Endothelial cell (in vitro differentiated cells): ENCODE measurements at places on chromosomes 4 and X.
A peak's percentile ranks its signal among the peaks of the same experiment; 100 is the strongest.

DNA sequence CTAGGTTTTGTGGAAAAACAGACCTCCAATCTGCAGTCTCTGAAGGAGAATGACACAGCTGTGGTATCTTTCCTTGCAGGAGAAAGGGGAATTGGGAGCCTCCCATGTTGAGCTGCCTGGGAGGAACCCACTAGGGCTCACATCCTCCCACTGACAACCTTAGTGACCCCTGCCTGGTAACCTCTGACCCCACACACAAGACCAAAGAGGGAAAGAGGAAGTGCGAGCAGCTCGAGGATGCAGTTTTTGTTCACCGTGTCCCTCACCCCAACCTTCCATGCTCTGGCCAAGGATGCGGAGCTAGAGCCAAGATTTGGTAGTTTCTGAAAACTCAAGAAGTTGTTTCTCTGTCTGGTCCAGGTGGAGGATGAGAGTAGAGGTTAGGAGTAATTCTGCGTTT lies 5.4 kb upstream of the ZXDA start:
- no peak overlapping the region for H3K27ac ChIP-seq
- DNase-seq: no peak
- H3K4me3 ChIP-seq: no peak overlapping the region
- peaks cover 7% of the 10 kb centered on the region for H3K4me1 ChIP-seq
- no peaks in the 10 kb centered on the region for H3K36me3 ChIP-seq

DNA sequence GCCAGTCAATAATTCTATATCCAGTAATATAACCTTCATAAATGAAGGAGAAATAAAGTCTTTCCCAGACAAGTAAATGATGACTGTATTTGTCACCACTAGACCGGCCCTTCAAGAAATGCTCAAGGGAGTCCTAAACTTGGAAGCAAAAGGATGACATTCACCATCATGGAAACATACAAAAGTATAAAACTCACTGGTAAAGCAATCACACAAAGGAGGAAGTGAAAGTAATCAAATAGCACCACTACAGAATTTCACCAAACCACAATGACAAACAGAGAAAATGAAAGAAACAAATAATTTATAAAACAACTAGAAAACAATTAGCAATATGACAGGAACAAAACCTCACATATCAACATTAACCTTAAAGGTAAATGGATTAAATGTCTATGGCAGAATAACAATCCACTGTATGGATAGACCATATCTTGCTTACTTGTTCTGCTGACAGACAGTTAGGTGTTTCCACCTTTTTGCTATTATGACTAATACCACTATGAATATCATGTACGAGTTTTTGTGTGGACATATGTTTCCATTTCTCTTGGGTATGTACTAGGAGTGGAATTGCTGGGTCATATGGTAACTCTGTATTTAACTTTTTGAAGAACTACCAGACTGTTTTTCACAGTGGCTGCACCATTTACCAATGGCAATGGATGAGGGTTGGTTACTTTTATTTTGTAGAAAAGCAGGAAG lies 44.9 kb downstream of the NAT8L start:
- no peak overlapping the region for H3K27ac ChIP-seq
- H3K4me1 ChIP-seq: no peaks in the 10 kb centered on the region
- no peak for DNase-seq
- H3K27me3 ChIP-seq: peaks cover 6% of the 10 kb centered on the region
- peaks cover 7% of the 10 kb centered on the region for H3K36me3 ChIP-seq
- H3K4me3 ChIP-seq: no peak overlapping the region

DNA sequence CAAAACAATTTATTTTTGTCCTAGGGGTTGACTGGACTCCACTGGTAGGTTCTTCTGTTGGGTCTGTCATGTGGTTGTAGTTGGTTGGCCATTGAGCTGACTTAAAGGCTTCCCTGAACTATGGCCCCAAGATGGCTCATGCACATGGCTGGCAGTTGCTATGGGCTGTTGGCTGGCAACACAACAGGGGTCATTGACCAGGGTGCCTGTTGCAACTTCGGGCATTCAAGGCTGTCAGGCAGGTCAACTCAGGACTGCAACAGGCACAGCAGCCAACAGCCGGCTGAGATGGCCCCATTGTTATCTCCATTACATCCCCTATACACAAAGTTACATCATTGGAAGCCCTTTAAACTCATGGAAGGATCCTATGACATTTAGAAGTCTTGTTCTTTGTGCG lies 109.7 kb upstream of the CPEB2 start:
- DNase-seq: no peak
- no peaks in the 10 kb centered on the region for H3K36me3 ChIP-seq
- H3K4me1 ChIP-seq: no peaks in the 10 kb centered on the region
- no peak overlapping the region for H3K4me3 ChIP-seq
- H3K27ac ChIP-seq: no peak overlapping the region
- H3K27me3 ChIP-seq: peaks cover 2% of the 10 kb centered on the region

DNA sequence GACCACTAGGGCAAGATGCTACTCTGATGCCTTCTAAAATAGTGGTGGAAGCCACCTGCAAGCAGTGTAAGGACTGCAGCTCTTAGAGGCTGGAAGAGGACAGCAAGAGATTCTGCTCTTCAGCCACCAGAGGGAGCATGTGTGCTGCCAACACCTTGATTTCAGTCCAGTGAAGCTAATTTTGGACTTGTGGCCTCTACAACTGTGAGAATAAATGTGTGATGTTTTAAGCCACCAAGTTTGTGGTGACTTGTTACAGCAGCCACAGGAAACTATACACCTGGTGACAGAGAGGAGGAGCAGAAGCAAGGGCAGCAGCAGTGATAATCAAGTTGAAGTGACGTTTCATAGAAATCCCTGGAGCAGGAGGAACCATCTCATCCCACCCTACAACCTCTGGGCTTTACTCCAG lies 55.9 kb downstream of the FGFBP1 start:
- H3K27me3 ChIP-seq: no peaks in the 10 kb centered on the region
- no peak overlapping the region for H3K27ac ChIP-seq
- no peaks in the 10 kb centered on the region for H3K4me1 ChIP-seq
- no peaks in the 10 kb centered on the region for H3K36me3 ChIP-seq

GRCh38 chr4:40016007-40016406 lies 38.3 kb upstream of the PDS5A start:
- no peak overlapping the region for H3K4me3 ChIP-seq
- H3K27me3 ChIP-seq: no peaks in the 10 kb centered on the region
- no peak overlapping the region for H3K27ac ChIP-seq
- H3K36me3 ChIP-seq: no peaks in the 10 kb centered on the region
- H3K4me1 ChIP-seq: no peaks in the 10 kb centered on the region

- H3K4me3 ChIP-seq: no peak overlapping the region
- H3K27me3 ChIP-seq: peaks cover 3% of the 10 kb centered on the region
- no peaks in the 10 kb centered on the region for H3K4me1 ChIP-seq
- no peaks in the 10 kb centered on the region for H3K36me3 ChIP-seq
Observed at GRCh38 chrX:109776432-109776831, 43.4 kb upstream of the ACSL4 start.

DNA sequence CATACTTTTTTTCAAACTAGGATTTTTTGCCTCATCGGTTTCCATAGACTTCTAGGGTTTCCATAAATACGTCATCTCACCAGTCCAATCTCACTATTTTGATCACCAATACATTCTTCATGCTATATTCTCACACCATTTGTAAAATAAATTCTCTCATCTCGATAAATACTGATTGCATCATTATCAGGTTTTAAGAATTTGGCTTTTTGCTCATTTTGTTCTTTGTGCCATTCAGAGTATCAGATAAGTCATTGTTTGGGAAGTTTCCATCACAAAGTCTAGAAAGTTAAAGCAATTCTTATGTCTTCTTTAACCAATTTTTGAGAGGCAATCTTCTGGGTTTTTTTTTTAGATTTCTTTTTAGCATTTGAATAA lies 81.1 kb downstream of the ALPK1 start:
- peaks cover 4% of the 10 kb centered on the region for H3K27me3 ChIP-seq
- H3K27ac ChIP-seq: no peak overlapping the region
- H3K4me3 ChIP-seq: no peak overlapping the region
- no peak for DNase-seq
- no peaks in the 10 kb centered on the region for H3K36me3 ChIP-seq
- H3K4me1 ChIP-seq: peaks cover 2% of the 10 kb centered on the region

- peak; percentile 42 for DNase-seq
- H3K4me3 ChIP-seq: peak overlapping the region; percentile 79
- peaks cover 15% of the 10 kb centered on the region for H3K36me3 ChIP-seq
- H3K27ac ChIP-seq: peak overlapping the region; percentile 98
- peaks cover 1% of the 10 kb centered on the region for H3K27me3 ChIP-seq
- H3K4me1 ChIP-seq: peaks cover 57% of the 10 kb centered on the region
Observed at GRCh38 chr4:48594180-48594579, 104.1 kb downstream of the ZAR1 start.

- no peak overlapping the region for H3K4me3 ChIP-seq
- H3K36me3 ChIP-seq: no peaks in the 10 kb centered on the region
- DNase-seq: no peak
Observed at GRCh38 chr4:22062676-22063075, 114.1 kb upstream of the KCNIP4 start.

- H3K27me3 ChIP-seq: no peaks in the 10 kb centered on the region
- H3K36me3 ChIP-seq: no peaks in the 10 kb centered on the region
- no peak for DNase-seq
- no peak overlapping the region for H3K27ac ChIP-seq
- no peaks in the 10 kb centered on the region for H3K4me1 ChIP-seq
- H3K4me3 ChIP-seq: no peak overlapping the region
Observed at GRCh38 chrX:123330229-123330942, 146.3 kb downstream of the GRIA3 start.

GRCh38 chr4:136992032-136992431 lies 540.3 kb downstream of the PCDH18 start:
- no peak overlapping the region for H3K27ac ChIP-seq
- no peaks in the 10 kb centered on the region for H3K4me1 ChIP-seq
- no peak overlapping the region for H3K4me3 ChIP-seq
- H3K36me3 ChIP-seq: no peaks in the 10 kb centered on the region
- H3K27me3 ChIP-seq: peaks cover 1% of the 10 kb centered on the region

- no peak overlapping the region for H3K4me3 ChIP-seq
- peaks cover 5% of the 10 kb centered on the region for H3K27me3 ChIP-seq
- no peak overlapping the region for H3K27ac ChIP-seq
- H3K36me3 ChIP-seq: peaks cover 15% of the 10 kb centered on the region
Observed at GRCh38 chrX:56802428-56802827, 73.4 kb downstream of the NBDY start.

- no peak overlapping the region for H3K4me3 ChIP-seq
- no peaks in the 10 kb centered on the region for H3K27me3 ChIP-seq
- H3K4me1 ChIP-seq: peaks cover 6% of the 10 kb centered on the region
- H3K36me3 ChIP-seq: no peaks in the 10 kb centered on the region
- no peak overlapping the region for H3K27ac ChIP-seq
Observed at GRCh38 chr4:39097290-39097689, 35.3 kb downstream of the KLHL5 start.

DNA sequence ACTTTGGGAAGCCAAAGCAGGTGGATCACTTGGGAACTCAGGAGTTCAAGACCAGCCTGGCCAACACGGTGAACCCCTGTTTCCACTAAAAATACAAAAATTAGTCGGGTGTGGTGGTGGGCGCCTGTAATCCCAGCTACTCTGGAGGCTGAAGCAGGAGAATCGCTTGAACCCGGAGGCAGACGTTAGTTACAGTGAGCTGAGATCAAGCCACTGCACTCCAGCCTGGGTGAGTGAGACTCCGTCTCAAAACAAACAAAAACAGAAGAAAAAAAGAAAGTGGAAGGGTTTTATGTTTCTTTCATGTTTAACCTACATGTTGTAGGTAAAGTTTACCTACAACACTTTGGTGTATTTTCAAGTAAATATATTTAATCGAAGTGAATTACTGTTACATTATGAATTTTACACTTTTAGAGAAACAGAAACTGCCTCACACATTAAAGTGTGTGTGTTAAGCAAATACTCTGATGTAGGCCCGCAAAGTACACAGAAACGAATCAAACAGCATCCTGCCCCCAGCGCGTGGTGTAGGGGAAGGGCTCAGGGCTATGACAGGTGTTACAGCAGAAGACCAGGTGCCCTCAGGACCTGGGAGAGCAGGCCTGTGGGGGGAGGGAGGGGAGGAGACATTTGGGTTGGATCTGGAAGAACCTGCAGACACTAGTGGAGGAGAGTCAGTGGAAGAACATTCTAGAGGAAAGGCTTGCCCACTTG lies 39.0 kb downstream of the PTTG2 start:
- no peak overlapping the region for H3K27ac ChIP-seq
- no peak for DNase-seq
- H3K4me1 ChIP-seq: peaks cover 6% of the 10 kb centered on the region

- H3K27ac ChIP-seq: no peak overlapping the region
- no peaks in the 10 kb centered on the region for H3K4me1 ChIP-seq
- H3K4me3 ChIP-seq: no peak overlapping the region
- no peak for DNase-seq
- H3K27me3 ChIP-seq: no peaks in the 10 kb centered on the region
Observed at GRCh38 chrX:112874175-112874574, 33.5 kb upstream of the AMOT start.

GRCh38 chrX:70613295-70613694 lies 168.7 kb downstream of the DLG3 start:
- H3K4me3 ChIP-seq: no peak overlapping the region
- H3K36me3 ChIP-seq: no peaks in the 10 kb centered on the region
- DNase-seq: no peak
- H3K4me1 ChIP-seq: no peaks in the 10 kb centered on the region
- H3K27me3 ChIP-seq: peaks cover 2% of the 10 kb centered on the region

- no peak for DNase-seq
- no peak overlapping the region for H3K4me3 ChIP-seq
Observed at GRCh38 chr4:77376788-77377460, 219.9 kb downstream of the CCNG2 start.

DNA sequence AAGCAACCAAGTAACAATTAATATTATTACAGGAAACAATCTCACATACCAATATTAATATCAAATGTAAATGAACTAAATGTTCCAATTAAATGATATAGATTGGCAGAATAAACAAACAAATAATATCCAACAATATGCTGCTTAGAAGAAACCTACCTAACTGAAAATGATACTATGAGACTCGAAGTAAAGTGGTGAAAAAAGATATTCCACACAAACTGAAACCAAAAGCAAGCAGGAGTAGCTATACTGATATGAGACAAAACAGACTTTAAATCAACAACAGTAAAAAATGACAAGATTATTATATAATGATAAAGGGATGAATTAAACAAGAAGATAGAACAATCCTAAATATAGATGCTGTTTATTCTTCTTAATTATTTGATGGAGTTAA lies 140.1 kb downstream of the SPANXN4 start:
- no peak overlapping the region for H3K4me3 ChIP-seq
- no peaks in the 10 kb centered on the region for H3K36me3 ChIP-seq
- DNase-seq: no peak
- no peak overlapping the region for H3K27ac ChIP-seq
- no peaks in the 10 kb centered on the region for H3K4me1 ChIP-seq

GRCh38 chrX:56783450-56783831 lies 54.4 kb downstream of the NBDY start:
- H3K36me3 ChIP-seq: peaks cover 42% of the 10 kb centered on the region
- H3K27me3 ChIP-seq: peaks cover 10% of the 10 kb centered on the region
- no peak for DNase-seq
- no peak overlapping the region for H3K4me3 ChIP-seq
- no peak overlapping the region for H3K27ac ChIP-seq
- H3K4me1 ChIP-seq: peaks cover 31% of the 10 kb centered on the region

- no peaks in the 10 kb centered on the region for H3K4me1 ChIP-seq
- H3K36me3 ChIP-seq: no peaks in the 10 kb centered on the region
- no peak overlapping the region for H3K27ac ChIP-seq
- peaks cover 3% of the 10 kb centered on the region for H3K27me3 ChIP-seq
Observed at GRCh38 chrX:2793752-2794151, 35.0 kb upstream of the GYG2 start.
